Foreskin keratinocyte (primary cell): ENCODE measurements at places on chromosomes 3 and 15. TPM values are rescaled to one million over a fixed set of nuclear protein-coding genes. Genes with fewer than 3 reads are reported as not detected.

The CLDN18 gene
- not detected in 2 replicates for polyA plus RNA-seq

The ABI3BP gene
- 0.62 and 0.68 TPM in 2 replicates for polyA plus RNA-seq

The SLC22A14 gene
- 0.03 and 0.08 TPM in 2 replicates for polyA plus RNA-seq

The RBPMS2 gene
- not detected in 2 replicates for polyA plus RNA-seq

The SLC24A5 gene
- not detected in 2 replicates for polyA plus RNA-seq

The KLHL40 gene
- polyA plus RNA-seq = not detected in 2 replicates

The SLC38A3 gene
- polyA plus RNA-seq = 0.09 TPM in 1 of 2 replicates, not detected in the other
